ENCODE measurements at places on chromosomes 11 and 22.
A peak's percentile ranks its signal among the peaks of the same experiment; 100 is the strongest.

- DNase-seq, result peak; percentile 80
These were observed 33.4 kb upstream of the GLYATL1 start for GRCh38 chr11:58905721-58906547.

- DNase-seq, result peak; percentile 12
These were observed 81.4 kb upstream of the GRK3 start for GRCh38 chr22:25482868-25483639.

DNA sequence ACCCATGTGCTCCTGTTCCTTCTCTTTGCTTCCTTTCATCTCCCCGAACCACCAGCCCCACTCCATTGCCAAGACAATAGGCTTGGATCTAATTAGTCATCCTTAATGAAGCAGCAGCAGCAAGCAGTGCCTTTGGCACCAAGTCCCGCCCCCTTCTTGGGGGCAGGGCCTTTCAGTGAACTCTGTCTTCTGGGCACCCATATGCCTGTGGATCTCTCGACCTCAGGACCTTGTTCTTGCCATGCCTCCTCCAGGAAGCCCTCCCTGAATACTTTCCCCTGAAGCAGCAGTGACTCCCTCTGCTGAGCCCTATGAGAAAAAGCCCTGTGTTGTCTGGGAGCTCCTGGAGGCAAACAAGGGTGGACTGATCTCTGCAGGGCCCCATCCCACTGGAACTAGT lies 32.1 kb downstream of the ARHGEF17 start:
- no peak for DNase-seq

- no peak for DNase-seq
These were observed 29.4 kb downstream of the AMBRA1 start for GRCh38 chr11:46564459-46564858.

DNA sequence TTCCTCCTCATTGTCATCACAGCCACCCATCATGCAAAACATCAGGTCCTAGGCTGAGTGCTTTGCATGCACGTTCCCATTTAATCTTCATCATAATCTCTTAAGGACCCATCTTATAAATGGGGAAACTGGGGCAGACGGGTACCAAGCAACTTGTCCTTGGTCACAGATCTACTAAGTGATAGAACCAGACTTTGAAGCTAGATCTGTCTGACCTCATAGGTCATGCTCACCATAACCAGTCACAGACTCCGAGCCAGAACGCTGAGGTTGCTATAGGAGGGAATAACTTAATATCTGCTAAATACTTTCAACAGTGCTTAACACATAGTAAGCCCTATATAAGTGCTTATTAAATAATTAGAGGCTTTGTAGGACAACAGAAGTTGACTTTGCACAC lies 37.7 kb downstream of the POU2AF3 start:
- DNase-seq, result no peak

DNA sequence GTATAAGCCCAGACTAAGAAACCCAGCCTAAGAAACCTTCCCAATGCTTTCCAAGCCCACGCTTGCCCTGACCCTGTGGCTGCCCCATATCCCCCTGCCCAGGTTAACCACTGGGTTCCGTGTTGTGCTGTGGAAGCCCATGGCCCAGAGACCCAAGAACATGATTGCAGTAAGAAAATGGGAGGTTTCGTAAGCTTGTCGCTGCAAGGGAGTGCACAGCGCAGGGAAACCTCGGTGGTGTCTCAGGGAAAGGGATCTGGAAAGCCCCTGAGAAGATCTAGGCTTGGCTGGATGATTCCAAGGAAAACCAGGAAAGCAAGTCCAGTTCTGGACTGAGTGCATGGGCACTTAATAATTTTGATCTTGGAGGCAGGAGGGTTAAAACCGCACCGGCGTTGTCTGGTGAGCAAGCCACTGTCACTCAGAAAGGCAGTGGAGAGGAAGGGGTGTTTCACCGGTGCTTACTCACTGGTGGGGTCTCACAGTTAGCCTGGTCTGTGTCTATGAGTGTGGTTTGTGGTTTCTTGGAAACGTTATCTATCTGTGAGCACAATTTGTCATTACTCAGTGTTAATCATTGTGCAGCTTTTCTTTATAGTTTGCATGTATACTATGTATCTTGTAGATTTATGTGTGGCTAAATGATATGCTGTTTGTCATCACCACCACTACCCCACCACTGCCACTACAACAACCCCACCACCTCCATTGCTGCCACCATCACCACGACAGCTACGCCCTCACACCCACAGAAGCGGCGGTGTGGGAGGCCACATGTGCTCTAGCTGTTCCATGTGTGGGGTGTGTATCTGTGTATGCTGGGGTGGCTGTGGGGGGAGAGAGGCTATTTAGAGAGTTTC lies 53.3 kb upstream of the PRDM11 start:
- peak; percentile 30 for DNase-seq

GRCh38 chr11:69949327-69949726 lies 128.8 kb upstream of the ANO1 start:
- DNase-seq, result peak; percentile 22

GRCh38 chr11:63866211-63866610 lies 27.3 kb downstream of the MARK2 start:
- peak; percentile 54 for DNase-seq

GRCh38 chr22:29780748-29781676 lies 13.8 kb downstream of the UQCR10 start:
- peak; percentile 94 for DNase-seq

- no peak for DNase-seq
These were observed 34.1 kb upstream of the CD81 start for GRCh38 chr11:2342981-2343380.

DNA sequence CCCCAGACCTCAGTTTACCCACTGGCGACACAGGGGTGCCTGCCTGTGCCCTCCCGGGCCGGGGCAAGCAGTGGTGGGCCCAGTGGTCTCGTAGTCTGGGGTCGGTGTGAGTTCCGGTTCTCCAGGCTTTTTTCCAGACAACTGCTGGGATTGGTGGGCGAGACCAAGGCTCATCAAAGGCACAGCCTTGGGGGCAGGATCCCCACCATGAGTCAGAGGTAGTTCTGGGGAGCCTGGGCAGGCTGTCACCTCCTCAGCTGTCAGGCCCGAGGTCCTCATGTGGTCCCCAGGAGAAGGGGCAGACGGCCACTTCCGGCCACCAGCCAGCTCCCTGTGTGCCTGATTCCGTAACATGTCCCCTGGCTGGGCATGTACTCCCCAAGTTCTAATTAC lies 827 bp upstream of the MUC2 start:
- peak; percentile 15 for DNase-seq

- DNase-seq, result peak; percentile 9
These were observed 130.0 kb downstream of the EHF start for GRCh38 chr11:34750692-34751405.

- DNase-seq, result no peak
These were observed 15.8 kb downstream of the CDKN1C start for GRCh38 chr11:2869561-2870427.

DNA sequence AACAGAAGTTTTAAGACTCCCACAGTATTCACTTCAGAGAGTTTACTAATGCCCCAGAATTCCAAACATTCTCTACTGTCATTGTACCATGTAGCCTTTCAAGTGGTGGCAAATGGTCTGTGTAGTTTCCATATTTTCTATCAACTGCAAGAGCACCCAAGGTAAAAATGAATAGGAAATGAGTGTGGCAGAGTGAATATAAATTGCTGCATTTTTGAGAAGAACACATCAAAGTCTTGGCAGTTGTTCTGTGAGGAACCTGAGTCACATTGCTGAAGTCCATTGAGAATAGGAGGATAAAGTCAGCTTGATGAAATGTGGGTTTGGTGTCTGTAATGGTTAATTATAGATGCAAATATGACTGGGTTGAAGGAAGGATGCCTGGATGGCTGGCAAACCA lies 193.6 kb downstream of the AASDHPPT start:
- DNase-seq, result peak; percentile 45

DNA sequence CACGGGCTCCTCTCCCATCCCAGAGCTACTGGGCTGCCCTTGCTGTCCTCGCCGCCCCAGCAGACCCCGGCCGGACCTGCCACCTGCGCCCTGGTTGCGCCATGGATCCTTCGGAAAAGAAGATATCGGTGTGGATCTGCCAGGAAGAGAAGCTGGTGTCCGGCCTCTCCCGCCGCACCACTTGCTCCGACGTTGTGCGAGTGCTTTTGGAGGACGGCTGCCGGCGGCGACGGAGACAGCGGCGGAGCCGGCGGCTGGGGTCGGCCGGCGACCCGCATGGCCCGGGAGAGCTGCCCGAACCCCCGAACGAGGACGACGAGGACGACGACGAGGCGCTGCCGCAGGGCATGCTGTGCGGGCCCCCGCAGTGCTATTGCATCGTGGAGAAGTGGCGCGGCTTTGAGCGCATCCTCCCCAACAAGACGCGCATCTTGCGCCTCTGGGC lies 382 bp downstream of the RASSF10 start:
- DNase-seq, result no peak

- DNase-seq, result no peak
These were observed 24.0 kb upstream of the P2RY2 start for GRCh38 chr11:73194034-73194507.

- DNase-seq, result no peak
These were observed 28.1 kb downstream of the OR2AT4 start for GRCh38 chr11:75068559-75068958.

- DNase-seq, result no peak
These were observed 3.3 kb downstream of the SIDT2 start for GRCh38 chr11:117181586-117182550.

DNA sequence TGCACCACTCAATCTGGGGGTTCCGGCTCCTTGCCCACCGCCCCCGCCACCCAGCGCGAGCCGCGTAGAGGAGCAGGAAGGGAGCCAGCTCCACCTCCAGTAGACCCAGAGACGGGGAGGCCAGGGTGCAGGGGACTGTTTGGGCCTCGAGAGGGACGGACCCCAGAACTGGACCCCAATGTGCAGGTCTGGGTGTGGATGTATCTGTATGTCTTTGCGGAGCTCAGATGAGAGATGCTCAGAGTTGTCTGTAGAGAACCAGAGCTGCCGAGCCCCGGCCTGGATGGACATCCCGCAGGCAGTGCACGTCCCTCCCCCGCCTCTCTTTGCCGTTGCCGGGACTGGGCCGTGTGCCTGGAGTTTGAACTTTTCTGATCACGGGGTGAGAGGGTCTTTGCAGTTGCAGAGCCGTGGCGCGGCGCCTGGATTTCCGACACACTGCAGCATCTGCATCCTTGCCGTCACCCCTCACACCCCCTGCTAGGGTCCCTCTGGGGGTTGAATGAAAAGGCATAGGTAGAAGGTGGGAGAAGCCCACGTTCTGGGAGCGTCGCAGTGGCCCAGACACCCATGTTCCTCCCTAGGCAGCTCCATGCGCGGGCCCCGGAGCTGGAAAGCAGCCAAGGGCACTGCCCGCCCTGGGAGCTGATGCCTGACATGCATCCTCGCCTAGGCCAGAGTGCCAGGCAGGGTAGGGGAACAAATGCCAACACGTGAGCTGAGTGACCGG lies 105.2 kb downstream of the KCNQ1 start:
- no peak for DNase-seq

- DNase-seq, result peak; percentile 63
These were observed 31.6 kb upstream of the JAM3 start for GRCh38 chr11:134037046-134037908.

GRCh38 chr11:30889143-30889794 lies 303.1 kb upstream of the MPPED2 start:
- peak; percentile 46 for DNase-seq

DNA sequence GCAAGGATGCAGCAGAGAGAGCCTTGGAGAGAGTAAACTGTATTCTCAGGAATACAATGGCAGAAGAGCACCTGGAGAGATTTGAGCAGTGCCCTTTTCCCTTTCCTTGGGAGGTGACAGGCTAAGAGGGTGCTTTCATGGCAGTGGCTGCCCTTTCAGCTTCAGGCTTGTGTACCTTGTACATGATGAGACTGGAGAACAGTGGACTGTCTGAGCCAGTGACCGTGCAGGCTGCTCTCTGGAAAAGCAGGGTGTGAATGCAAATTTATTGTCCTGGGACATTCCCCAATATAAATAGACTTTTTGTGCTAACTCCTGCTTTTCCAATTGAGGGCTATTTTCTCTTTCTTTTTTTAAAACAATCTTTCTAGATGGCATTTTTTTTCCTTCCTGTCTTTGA lies 99.3 kb downstream of the TRIM44 start:
- DNase-seq, result no peak

- DNase-seq, result no peak
These were observed 26.7 kb upstream of the BDNF start for GRCh38 chr11:27726981-27727380.

- DNase-seq, result no peak
These were observed 595.1 kb downstream of the NTM start for GRCh38 chr11:131965504-131965903.

DNA sequence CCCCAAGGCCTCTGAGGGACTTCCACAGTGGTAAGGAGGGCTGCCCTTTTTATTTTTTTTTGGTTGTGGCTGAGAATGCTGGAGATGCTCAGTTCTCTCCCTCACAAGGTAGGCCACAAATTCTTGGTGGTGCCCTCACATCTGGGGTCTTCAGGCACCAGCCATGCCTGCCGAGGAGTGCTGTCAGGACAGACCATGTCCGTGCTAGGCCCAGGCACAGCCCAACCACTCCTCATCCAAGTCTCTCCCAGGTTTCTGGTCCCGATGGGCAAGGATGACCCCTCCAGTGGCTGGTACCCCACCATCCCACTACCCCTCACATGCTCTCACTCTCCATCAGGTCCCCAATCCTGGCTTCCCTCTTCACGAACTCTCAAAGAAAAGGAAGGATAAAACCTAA lies 4.2 kb downstream of the THY1 start:
- DNase-seq, result no peak

DNA sequence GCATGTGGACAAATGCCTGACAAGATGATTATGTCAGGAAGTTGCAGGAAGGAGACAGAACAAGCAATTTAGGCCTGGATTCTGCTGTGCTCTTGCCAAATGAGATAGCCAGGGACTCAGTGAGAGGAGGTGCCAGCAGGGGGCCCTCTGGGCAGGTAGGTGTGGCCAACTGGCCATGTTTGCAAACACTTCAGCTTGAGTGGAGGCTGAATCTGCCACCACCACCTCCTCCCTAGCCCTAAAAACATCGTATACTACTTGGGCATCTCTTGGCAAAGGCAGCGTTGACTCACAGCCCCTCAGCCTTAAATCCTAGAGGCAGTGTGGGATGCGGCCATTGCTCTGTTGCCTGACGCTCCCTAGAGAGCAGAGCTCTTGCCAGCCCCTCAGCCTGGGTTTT lies 95.1 kb upstream of the PLET1 start:
- peak; percentile 27 for DNase-seq

DNA sequence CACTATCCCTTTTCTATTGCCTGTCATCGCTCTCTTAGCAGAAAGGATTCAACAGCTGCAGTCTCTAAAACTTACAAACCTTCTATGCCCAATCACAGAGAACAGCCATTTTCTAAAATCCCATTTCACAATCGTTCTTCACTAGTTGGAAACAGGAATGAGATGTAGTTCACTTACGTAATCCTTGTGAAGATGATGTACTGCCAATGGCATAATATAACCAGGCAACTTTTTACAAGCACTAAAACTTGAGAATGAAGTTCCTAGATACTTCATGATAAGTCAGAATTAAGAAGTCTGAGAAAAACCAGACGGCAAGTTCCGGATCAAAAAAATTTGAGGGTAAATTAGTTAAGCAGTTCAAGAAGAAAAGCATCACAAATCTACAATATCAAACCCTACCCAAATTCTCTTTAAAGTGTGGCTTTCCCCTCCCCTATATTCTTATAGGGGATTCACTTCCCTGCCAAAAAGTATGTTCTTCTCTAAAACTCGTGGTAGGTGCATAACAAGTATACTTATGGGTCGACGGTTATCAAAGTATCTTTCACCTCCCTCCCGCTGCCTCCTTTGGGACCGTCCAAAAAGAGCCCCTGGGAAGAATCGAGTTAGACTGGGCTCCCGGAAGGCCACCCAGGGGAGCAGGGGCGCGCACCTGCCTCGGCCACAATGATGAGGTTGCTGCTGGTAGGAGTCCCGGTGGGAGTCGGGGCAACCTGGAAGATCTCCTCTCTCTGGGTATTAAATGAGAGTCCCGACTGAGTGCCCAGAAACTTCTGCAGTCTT lies 666 bp downstream of the MSANTD4 start:
- peak; percentile 25 for DNase-seq

Data from myocyte (in vitro differentiated cells).